ENCODE measurements at places on chromosomes 12 and 14. TPM values are rescaled to one million over a fixed set of nuclear protein-coding genes. Genes with fewer than 3 reads are reported as not detected.

Gene LRCOL1
- total RNA-seq = not detected

Gene DLGAP5
- total RNA-seq = 81.7 TPM

Gene PITPNM2
- total RNA-seq = 1.2 TPM

Gene MLF2
- 161 TPM for total RNA-seq

Gene DDN
- 5.5 TPM for total RNA-seq

Gene SLC15A5
- not detected for total RNA-seq

Gene RASSF9
- 0.03 TPM for total RNA-seq

Gene SEL1L
- 26.7 TPM for total RNA-seq

Gene BHLHE41
- total RNA-seq = 4.1 TPM

Gene NFATC4
- total RNA-seq = 39.3 TPM

Gene SERPINA9
- not detected for total RNA-seq

Gene KRT82
- not detected for total RNA-seq

Gene GUCY2C
- not detected for total RNA-seq

Gene MYL2
- 1.1 TPM for total RNA-seq

Gene COA8
- 43.0 TPM for total RNA-seq

Gene GARIN6
- total RNA-seq = not detected

Gene RND1
- total RNA-seq = 0.43 TPM

Gene E2F7
- total RNA-seq = 32.7 TPM

Gene LTBP2
- total RNA-seq = 0.84 TPM

Gene CIPC
- 14.0 TPM for total RNA-seq

Gene ATP5MC2
- total RNA-seq = 433 TPM

Gene SMOC1
- 12.8 TPM for total RNA-seq

Gene PTCSC3
- total RNA-seq = not detected

Gene SLC6A12
- total RNA-seq = not detected

Gene SMAGP
- 1.2 TPM for total RNA-seq

Gene INHBC
- 0.28 TPM for total RNA-seq

Gene FERMT2
- total RNA-seq = 65.3 TPM

Gene SMCO3
- not detected for total RNA-seq

Gene UTP20
- total RNA-seq = 35.3 TPM

Gene SLCO1C1
- total RNA-seq = 0.18 TPM
